Activated naive CD4-positive, alpha-beta T cell treated with anti-CD3 and anti-CD28 coated beads, Interleukin-2, amount 50 U/mL, for 72 hours (primary cell): ENCODE measurements at places on chromosomes 12 and 14.

DNA sequence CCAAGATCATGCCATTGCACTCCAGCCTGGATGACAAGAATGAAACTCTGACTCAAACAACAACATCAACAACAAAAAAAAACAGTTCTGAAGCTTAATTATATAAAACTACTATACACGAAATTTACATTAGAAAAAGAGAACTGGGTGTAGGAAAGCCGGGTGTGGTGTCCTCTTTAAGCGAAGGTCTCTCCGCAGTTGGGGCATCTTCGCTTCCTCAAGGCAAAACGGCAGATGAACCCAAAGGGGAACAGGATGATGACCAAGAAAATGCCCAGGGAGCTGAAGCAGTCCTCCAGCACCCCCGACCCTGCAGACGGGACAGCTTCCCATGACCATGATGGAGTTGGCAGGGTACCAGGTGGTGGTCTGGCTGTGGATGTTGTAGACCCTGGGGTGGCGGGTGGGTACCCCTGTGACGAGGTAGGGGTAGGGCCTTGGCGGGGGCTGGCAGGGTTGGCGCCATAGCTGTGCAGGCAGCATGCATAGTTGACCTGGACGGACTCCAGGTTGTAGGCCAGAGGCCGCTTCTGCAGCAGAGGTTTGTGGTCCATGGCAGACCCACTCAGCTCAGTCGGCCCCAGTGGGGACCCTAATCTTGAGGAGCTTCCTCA is 18.2 kb upstream of the BCAT1 start:
- no peak for DNase-seq

GRCh38 chr14:33727606-33728005 is 223.3 kb downstream of the EGLN3 start:
- DNase-seq: no peak

GRCh38 chr12:123446333-123446713 is 9.8 kb upstream of the RILPL2 start:
- no peak for DNase-seq

DNA sequence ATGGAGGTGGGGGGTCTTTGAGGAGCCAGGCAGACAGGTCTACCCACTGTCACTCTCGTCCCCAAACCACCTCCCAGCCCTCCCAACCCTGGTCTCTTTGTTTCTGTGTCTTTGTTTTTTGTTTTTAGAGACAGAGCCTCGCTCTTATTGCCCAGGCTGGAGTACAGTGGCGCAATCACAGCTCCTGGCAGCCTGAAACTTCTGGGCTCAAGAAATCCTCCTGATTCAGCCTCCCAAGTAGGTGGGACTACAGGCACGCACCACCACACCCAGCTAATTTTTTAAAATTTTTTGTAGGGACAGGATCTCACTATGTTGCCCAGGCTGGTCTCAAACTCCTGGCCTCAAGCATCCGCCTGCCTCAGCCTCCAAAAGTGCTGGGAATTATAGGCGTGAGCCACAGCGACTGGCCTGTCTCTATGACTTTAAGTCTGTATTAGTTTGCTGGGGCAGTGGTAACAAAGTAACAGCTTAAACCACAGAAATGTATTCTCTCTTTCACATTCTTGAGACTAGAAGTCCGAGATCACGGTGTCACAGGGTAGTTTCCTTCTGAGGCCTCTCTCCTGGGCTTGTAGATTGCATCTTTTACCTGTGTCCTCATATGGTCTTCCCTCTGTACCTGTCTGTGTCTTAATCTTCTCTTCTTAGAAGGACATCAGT is 26.1 kb downstream of the DTX1 start:
- DNase-seq: no peak

DNA sequence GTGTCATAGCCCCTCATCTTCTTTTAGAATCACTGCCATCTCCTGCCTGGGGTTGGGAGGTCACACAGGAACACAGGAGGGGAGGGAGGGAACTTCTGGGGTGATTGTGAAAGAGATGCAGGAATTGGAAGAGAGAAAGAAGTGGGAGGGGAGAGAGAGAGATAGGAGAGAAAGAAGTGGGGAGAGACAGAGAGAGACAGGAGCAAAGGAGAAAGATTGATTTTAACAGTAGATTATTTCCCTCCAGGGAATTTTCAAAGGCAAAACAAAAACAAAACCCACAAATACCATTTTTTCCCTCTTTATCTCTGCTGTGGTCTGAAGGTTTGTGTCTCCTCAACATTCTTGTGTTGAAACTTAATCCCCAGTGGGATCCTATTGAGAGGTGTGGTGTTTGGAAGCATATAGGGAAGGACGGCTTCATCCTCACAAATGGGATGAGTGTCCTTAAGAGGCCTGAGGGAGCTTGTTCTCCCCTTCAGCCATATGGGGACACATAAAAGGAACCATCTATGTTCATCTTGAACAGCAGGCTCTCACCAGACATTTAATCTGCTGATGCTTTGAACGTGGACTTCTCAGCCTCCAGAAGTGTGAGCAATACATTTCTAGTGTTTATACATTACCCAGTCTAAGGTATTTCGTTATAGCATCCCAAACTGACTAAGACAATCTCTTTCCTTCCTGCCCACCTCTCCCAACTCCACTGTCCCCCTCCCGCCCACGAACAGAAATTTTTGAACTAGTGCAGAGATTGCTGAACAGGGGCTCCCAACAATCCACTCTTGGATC is 134.9 kb upstream of the MAX start:
- DNase-seq: no peak

GRCh38 chr14:100340423-100340813 is 17.3 kb downstream of the SLC25A47 start:
- DNase-seq: peak; percentile 38

- no peak for DNase-seq
Observed at GRCh38 chr12:22089486-22089885, 43.5 kb downstream of the CMAS start.

GRCh38 chr12:52056801-52057637 is 5.8 kb downstream of the NR4A1 start:
- no peak for DNase-seq

DNA sequence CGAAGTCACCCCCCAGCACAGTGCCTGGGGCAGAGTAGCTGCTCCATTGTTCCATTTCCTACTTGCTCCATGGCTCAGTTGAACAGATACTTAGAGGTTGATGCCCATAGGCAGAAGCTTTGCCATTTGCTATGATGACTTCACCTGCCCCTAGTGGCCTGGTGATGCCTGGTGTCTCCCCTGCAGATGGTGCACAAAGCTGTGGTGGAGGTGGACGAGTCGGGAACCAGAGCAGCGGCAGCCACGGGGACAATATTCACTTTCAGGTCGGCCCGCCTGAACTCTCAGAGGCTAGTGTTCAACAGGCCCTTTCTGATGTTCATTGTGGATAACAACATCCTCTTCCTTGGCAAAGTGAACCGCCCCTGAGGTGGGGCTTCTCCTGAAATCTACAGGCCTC is 10.6 kb downstream of the SERPINA5 start:
- DNase-seq: no peak

DNA sequence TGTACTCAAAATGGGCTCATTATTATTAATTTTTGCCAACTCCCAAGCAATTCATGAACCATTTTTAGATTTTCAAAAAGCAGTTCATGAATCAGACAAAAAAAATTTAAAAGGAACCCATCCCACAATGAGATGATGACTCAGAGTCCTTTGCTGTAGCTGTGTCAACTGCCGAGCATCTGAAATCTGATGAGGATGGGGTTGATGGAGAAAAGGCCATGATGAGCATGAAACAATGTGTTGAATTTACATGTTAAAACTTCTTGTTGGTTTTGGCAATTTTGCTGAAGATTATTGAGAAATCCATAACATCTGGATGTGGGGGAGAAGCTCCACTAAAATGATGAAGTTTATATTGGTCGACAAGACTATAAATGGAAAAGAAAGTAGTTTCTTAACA is 378.0 kb downstream of the FOXG1 start:
- no peak for DNase-seq

- no peak for DNase-seq
Observed at GRCh38 chr12:69105101-69105962, 134.0 kb upstream of the CPSF6 start.

- no peak for DNase-seq
Observed at GRCh38 chr12:58765076-58765475, 155.2 kb downstream of the LRIG3 start.

- peak; percentile 86 for DNase-seq
Observed at GRCh38 chr12:110048242-110049027, at the start of gene C12orf76. TSS of gene C12orf76 (minus strand) at chr12:110048522. CDS start at chr12:110048495, 27 bp downstream.

- DNase-seq: no peak
Observed at GRCh38 chr12:68001486-68002466, 12.5 kb downstream of the IFNG-AS1 start.

- no peak for DNase-seq
Observed at GRCh38 chr14:53946404-53947093, 10.1 kb downstream of the BMP4 start.

- no peak for DNase-seq
Observed at GRCh38 chr12:49797449-49797776, 30.8 kb downstream of the NCKAP5L start.

GRCh38 chr12:121512561-121512960 is 68.3 kb downstream of the KDM2B start:
- no peak for DNase-seq

DNA sequence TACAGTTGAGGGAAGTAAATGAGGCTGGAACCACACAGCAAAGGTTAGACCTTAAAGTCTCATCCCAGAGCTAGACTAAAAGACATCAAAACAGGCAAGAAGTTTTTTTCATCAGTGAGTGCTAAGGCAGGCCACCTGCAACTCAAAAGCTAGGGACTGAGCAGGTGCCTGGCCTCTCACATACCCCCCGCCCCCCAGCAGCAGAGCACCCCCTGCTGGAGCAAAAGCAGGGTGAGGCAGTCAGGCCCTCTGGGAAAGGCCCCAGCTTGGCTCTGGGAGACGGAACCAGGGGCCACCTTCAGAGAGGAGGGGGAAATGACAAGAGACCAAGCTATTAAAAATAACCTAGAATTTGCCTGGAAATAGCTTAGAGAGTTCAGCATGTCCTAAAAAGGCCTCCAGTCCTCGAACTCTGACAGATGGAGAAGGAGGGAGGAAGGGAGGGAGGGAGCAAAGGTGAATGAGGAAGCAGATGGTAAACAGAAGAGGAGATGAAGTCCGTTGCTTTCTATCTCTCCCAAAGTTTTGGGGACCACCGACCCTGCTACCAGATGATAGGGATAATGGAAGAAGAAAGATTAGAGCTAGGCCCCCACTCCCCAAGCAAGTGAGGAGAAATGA is 1.8 kb downstream of the ITGA7 start:
- DNase-seq: no peak

DNA sequence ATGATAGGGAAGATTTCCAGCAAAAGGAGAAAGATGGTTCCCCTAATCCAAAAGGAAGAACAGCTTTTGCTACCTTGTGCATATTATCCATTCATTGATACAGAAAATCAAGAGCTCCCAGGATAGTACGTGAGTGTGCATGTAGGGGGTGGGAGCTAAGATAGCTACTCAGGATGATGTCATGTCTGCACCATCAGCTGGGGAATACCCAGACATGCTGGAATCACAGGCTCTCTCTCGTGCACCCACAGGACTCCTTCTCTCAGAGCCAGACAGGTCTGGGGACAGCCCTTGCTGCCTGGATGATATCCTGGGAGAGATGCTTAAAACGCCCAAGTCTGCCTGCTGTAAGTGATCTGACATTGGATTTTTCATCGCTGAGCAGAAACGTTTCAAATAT is 38.9 kb downstream of the FOXN3 start:
- no peak for DNase-seq

- no peak for DNase-seq
Observed at GRCh38 chr14:72892103-72892878, 1.6 kb downstream of the DPF3 start.

- DNase-seq: no peak
Observed at GRCh38 chr12:15423629-15424028, 101.3 kb downstream of the PTPRO start.

GRCh38 chr12:92503029-92503931 is 199.5 kb upstream of the PLEKHG7 start:
- peak; percentile 27 for DNase-seq

DNA sequence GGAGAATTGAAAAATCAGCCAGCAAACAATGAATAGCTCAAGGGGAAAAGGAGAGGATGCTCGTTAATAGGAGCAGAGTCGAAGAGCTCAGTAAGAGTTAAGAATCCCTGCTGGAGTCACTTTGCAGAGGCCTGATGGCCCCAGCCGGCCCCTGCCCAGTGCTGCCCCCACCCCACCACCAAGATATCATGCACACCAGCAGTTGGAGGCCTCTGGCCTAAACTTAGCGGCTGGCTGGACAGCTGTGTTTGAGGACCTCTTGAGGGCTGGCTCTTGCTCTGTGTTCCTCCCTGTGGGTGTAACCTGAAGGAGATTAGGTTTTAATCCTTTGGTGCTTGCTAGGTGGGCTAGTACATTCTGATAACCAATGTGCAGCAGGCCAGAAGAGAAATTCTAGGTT is 142.0 kb downstream of the PLXNC1 start:
- DNase-seq: no peak

GRCh38 chr12:3920351-3921150 is 47.4 kb upstream of the PARP11 start:
- no peak for DNase-seq

DNA sequence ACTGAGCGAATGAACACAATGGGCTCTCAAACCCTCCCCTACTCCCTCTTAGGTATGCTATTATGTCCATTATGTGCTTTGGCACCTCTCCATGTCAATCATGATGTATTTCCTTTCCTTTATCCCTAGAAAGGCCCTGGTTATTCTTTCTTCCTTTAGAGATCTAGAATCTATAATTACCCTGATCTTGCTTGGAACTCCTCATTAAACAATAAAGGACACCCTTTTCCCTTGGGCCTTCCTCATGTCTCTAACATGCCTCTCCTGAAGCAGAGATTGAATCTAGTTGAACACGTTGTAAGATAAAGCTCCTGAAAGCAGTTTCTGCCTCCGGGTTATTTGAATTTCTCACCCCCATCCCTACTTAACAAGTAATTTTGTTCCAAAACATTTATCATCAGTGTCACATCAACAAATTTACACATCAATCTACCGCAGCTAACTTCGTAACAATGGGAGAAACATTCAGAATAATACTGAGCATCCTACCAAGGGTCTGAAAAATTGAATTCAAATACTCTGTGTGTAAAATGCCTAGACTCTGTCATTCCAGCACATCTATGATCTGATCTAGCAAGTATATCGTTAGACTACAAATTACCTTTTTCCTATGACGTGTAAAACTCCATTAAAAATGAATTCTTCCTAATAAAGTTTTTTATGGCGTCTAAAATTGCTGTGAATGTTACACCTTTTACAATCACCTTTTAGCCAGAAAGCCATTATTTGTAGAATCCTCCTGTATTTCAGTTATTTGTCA is 5.4 kb downstream of the USP44 start:
- DNase-seq: no peak

- DNase-seq: peak; percentile 26
Observed at GRCh38 chr12:67650388-67651131, 2.0 kb downstream of the DYRK2 start.

DNA sequence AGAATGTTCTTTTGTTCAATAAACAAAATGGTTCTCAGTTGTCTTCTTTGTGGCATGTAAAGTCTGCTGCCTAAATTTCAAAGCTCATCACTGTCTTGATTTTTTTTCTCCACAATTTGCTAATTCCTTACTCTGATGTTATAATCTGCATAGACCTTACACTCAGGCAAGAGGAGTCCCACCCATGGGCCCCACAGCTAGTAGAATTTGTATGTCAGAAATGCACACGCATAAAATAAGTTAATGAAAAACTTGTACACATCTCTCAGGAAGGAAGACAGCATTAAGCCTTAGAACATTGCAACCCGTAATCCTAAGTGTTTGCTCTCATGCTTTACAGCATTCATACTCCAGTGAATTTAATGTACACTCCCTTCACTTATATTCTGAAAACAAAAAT is 280.8 kb downstream of the ATXN7L3B start:
- DNase-seq: no peak
